ENCODE measurements at places on chromosomes 4 and X.

DNA sequence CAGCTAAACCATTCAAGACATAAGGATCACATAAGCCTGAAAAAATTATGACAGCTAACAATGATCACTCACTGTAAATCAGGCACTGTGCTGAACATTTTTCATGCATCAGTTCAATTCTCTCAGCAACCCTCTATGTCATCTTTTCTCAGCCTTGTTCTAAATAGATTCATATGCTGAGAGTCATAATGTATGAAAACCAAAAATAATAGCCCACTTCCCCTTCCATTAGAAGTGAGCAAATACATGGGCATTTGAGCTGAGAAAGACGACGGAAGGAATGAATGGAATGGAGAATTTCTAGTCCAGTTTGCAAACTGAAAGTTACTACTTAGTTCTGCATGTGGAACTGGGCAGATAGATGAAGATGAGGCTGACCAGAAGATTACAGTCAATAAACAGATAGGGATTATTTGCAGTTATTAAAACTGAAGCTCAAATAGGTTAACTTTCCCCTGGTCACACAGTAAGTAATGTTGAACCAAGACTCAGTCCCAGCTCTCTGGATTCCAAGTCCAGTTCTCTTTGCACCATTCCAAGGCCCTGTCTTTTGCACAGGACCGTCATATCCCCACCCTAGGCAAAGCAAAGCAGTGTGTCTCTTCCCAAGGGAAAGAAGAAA, 1.6 kb upstream of the SH3RF1 start:
- no peak for DNase-seq

- no peak for DNase-seq
These were observed 7.6 kb downstream of the ACSL1 start for GRCh38 chr4:184818216-184818564.

DNA sequence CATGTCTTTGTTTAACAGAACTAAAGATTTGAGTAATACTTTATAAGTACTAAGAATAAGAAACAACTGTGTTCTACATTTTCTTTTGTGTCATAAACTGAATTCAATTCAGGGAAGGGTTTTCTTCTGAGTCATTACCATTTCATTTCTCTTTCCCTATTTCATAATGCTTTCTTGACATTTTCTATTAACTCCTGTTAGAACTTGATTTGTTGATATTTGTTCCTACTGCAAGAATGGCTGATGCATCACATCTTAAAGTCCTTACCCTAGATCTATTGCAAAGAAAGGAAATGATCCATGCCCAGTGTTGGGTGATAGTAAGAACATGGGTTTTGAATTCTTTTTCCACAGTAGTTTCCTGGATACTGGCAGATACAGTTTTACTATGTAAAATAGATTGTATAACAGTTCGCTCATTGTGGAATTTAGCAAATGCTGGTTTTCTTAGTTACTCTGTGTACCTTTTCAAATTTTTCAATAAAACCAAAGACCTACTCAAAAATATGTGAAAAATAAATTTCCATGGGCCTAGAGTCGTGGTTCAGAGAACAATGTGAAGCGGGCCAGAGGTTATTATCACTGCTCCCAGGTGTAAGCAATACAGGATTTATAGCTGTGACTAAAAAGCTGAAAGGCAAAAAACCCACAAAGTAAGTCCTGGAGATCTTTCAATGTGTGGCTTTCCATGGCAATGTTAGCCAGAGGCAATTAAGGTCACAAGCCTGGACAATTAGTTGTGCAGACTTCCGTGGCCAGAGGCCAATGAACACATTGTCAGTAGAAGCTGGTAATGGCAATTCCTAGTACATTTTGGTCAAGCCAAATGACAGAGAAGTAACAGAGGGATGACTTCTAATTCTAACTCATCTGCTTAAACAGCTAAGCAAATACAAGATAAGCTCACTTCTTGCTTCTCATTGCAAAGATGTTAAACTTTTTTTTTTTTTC, 127.3 kb upstream of the FAT4 start:
- no peak for DNase-seq

DNA sequence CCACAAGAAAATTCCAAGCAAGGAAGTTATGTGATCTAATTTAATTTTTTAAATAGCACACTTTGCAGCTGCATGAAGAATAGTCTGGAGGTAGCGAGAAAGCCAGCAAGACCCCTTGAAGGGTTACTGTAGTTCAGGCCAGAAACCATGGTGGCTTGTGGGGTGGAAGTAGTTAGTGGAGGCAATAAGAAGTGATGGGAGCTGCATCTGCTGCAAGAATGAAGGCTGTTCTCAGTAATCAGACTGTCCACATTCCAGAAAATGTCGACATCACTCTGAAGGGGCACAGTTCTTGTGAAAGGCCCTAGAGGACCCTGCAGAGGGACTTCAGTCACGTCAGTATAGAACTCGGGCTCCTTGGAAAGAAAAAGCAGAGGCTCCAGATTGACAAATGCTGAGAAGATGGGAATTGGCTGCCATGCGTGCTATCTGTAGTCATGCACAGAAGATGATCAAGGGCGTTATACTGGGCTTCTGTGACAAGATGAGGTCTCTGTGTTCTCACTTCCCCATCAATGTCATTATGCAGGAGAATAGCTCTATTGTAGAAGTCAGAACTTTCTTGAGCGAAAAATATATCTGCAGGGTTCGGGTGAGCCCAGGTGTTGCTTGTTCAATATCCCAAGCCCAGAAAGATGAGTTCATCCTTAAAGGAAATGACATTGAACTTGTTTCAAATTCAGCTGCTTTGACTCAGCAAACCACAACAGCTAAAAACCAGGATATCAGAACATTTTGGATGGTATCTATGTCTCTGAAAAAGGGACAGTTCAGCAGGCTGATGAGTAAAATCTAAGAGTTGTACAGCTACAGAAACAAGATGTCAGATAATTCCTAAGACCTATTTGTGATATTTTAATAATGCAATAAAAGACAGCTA, 254.2 kb downstream of the CBR4 start:
- no peak for DNase-seq

- DNase-seq = no peak
These were observed 288.4 kb downstream of the KLHL4 start for GRCh38 chrX:87805829-87806490.

DNA sequence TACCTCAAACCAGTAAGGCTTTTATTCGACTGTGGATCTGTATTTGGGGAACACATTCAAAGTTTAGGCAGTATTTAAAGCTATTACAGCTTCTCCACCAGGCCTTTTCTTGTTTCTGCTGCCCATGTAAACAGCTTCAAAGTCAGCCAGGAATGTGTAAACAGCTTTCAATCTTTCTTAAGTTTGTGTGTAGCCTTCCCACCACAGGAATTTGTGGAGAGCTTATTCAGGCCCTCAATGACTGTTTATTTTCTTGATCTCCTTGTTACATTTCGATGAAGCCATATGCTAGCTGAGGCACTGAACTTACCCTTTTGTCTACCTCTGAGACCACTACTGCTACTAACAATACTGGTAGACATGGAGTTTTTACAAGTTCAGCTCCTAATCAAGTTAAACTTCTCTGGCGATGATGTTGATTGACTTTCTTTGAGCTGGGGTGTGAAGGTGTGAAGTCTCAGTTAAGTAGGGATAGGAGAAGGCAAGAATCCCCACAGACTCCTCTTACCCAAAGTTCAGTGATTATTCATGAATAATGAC, 72.6 kb downstream of the NWD2 start:
- DNase-seq = no peak

GRCh38 chr4:151314010-151314355, 11.4 kb downstream of the SH3D19 start:
- DNase-seq = no peak

DNA sequence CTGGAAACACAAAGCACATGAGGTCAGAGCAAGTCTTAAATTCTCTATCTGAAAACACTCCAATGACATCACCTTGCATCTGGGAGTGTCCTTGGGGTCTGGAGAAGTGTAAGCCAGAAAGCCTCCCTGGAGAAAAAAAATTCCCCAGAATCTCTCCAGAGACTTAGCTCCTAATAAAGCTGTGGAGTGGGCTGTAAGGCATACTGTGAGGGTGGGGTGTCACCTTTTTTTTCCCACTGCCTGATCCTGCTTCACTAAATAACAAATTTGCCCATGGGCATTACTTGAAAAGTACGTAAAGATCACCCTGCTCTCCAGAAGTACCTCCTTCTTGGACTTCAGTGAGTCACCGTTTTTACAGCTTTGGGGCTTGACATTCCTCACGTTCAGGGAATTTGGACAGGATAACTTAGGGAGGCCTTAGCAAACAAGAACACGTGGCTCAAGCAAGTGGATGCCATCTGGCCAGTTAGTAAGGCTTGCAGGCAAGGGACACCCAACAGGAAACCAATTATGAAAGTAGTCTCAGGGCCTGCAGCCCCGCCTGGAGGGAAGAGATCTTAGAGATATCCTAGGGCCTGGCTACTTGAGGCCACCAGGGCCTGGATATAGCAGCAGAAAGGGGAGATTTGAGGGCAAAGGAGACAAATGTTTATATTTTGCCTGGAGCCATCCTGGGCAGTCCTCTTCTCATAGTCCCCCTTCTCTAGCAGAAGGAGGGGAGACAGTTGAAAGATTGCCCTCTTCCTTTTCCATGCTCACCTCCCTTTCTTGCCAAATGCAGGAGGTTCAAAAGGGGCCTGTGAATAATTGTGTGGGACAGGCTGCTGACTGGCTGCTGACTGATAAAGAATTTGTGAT, 60.1 kb upstream of the PLAC1 start:
- no peak for DNase-seq

GRCh38 chrX:38375891-38376290, 23.5 kb downstream of the OTC start:
- no peak for DNase-seq

DNA sequence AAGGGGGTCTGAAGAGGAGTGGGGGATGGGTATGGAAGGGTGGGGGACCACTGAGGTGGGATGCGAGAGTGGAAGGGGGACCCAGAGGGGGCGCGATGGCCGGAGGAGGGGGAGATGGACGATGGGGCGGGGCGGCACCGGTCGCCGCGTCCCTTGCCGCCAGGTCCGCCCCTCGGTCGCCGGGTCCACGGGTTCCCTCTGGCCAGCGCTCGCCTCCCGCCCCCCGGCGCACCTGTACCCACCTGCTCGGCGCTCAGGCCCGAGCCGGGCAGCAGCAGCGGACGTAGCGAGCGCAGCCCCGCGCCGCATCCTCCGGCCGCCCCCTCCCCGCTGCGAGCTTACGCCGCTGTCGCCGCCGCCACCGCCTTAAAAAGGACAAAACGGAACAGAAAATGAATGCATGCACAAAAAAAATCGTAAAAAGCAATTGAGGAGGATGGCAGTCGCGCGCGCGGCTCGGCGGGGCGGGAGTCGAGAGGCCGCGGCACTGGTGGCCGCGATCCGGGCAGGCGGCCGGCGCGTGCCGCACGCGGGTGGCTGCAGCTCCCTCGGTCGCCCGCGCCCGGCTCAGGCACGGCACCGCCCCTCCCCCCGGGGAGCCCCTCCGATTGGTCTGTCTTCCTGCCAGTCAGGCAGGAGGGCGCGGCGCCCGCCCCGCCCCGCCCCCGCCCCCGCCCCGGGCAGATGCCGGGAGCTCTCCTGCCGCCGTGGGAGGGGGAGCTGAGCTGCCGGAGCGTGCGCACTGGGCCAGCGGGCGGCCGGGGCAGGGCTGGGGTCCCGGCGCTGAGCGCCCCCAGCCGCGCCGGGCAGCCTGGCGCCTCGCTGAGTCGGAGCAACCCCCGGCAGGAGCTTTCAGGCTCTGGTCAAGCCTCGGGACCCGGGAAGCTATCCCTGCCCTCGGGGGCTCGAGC, at the start of gene JAKMIP1:
TSS of gene JAKMIP1 (minus strand) at position 539 of the 911 bp plus-strand sequence. CDS start 87,699 bp downstream, outside the sequence.
- DNase-seq = peak; percentile 67

- no peak for DNase-seq
These were observed 403 bp downstream of the SGCB start for GRCh38 chr4:52037689-52038102.
